NCI-H2081 (cell line): ENCODE measurements at places on chromosomes 7 and 10.

DNA sequence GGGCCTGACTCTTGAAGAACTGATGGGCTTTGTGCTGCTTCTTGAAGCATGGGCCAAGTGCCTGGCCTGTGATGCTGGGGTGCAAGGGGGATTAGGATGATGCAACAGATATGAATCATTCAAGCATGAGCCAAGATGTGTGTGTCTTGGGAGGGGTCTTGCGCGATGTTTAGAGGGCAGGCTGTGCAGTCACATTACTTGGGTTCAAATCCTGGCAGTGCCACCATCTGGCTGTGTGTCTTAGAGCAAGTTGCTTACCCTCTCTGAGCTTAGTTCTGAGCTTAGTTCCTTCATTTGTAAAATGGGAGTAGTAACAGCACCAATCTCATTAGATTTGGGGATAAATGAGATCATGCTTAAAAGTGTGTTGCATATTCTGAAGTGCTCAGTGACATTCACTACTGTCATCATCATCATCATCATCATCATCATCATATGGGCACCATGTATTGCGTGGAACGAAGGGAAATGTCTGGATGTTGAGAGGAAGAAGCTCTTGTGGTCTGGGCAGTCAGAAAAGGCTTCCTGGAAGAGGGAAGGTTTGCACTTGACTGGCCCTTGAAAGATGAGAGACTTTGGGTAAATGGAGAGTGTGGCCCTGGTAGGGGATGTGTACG, 9.3 kb downstream of the UNC5B start:
- no peak for DNase-seq

DNA sequence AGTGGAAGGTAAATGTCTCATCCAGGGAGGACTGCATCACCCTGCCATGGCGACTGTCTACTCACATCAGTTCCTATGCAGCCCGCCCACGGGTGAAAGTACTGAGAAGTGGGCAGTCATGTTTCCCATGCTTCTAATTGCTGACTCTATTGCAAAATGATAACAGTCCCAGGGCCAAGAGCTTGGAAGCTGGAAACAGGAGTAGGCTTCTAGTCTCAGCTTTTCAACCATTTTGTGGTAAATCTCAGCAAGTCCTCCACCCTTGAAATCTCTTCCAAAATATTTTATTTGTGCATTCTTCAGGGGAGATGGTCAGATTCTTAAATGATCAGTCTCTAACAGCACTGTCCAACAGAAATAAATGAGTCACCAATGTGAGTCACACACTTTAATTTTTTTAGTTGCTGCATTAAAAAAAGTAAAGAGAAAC, 48.1 kb upstream of the TARP start:
- DNase-seq = no peak

DNA sequence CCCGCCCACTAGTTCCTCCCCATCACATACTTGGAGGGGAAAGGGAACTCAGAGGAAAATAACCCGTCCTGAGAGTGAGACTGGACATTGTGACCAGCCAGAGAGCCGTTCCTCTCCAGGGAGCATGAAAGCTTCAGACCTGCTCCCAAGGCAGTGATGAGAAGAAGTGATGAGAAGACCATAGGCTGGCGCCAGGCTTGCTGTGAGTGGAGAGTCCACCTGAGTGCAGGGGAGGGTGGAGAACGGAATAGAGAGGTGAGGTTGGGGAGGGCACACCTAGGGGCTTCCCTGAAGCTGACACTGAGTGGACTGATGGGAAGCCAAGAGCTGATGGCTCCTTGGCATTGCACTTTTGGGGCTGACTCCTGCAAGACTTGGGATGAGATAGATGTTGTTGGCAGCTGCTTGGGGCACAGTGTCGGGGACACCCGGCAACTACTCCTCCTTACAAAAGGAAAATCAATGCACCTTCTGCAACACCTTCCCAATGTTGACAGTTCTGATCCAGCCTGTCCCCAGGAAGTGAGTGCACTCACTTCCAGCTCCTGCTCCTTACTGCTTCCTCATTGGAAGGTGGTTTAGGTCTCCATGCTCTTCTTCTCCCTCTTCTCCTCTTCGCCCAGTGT, 79.4 kb downstream of the EMX2 start:
- no peak for DNase-seq

- no peak for DNase-seq
Measured at GRCh38 chr7:118245267-118246040, 20.9 kb downstream of the ANKRD7 start.

DNA sequence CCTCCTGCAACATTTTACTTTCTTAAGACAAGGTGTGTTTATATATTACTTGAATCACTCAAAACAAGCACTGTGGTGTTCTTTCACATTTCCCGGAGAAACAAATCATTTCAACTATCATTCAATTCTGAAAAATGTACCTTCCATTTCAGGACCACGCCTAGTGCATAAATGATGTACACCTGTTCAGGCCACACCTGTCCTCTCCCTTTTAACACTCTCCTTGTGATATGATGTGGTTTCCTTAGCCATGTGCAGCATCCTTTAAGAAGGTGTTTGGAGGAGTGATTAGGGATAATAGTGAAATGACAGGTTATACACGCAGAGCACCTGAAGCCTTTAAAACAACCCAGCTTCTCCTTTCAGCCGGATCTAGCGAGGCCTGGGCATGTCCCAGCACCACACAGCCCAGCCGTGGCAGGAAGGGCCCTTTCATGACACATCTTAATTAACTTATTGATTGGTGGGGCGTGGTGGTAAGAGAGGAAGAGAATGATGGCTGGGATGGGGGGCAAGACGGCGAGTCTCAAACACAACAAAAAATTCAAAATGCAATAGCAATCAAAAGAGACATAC, 26.9 kb downstream of the ABLIM1 start:
- DNase-seq = no peak

GRCh38 chr7:36871863-36872262, 147.6 kb upstream of the AOAH start:
- DNase-seq = no peak

DNA sequence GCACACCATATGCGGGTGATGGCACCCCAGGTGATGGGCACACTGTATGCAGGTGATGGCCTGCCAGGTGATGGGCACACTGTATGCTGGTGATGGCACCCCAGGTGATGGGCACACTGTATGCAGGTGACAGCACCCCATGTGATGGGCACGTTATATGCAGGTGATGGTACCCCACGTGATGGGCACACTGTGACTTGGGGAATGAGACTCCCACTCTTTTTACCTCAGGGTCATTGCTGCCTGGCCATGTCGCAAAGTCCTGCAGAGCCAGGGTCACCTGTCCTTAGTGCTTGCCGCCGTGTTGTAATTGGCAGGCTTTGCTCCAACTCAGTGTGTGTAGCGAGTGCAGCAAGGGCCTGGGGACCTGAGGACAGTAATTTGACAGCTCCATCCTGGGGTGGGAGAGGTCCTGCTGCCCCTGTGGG, 7.6 kb upstream of the CCDC201 start:
- DNase-seq = no peak

GRCh38 chr7:27697861-27698430, 35.3 kb upstream of the HIBADH start:
- no peak for DNase-seq

- DNase-seq = no peak
Measured at GRCh38 chr7:45092100-45092930, 3.5 kb upstream of the NACAD start.
